ENCODE measurements at places on chromosomes 1 and 21.

DNA sequence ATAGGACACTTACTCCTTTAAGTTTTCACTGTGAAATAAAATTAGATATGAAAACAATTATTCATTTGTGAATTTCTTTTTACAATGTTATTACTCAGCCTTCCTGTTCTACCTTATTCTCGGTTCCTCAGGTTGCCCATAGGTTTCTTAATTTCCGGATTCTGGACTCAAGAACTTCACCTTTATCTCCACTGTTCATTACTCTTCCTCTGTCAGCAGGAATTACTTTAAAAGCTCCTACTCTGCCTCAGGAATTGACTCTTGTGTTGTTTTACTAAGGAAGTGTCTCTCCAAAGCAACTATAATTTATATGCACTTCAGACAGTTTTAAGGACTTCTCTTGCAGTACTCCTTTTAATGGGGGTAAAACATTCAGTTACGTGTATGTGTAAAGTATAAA, 123.8 kb downstream of the OSBPL9 start:
- no peak for DNase-seq

- DNase-seq: peak; percentile 93
Measured at GRCh38 chr1:109620841-109621286, 1.2 kb downstream of the AMPD2 start.

GRCh38 chr1:191760016-191760415, 398.2 kb upstream of the RGS18 start:
- no peak for DNase-seq

- no peak for DNase-seq
Measured at GRCh38 chr1:216045400-216045799, 377.8 kb downstream of the USH2A start.

DNA sequence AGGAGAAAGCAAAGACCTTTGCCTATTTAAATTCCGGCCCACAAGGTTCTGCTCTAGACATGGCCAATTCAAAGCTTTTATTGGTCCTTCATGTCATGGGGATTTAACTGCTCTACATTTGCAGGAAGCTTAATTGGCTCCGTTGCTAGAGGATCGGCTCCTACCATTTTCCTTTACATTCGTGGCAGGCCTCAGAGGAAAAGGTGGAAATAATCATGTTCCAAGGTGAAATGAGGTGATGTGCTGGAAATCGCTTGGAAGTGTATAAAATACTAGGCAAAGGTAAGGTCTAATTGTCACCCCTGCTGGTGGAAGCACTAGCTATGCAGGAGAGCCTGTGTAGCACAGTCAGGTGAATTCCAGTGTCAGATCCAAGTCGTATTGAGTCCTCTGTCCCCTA, 55.5 kb downstream of the ATP1A1 start:
- no peak for DNase-seq

- DNase-seq: no peak
Measured at GRCh38 chr1:24990779-24991641, 60.9 kb upstream of the RUNX3 start.

DNA sequence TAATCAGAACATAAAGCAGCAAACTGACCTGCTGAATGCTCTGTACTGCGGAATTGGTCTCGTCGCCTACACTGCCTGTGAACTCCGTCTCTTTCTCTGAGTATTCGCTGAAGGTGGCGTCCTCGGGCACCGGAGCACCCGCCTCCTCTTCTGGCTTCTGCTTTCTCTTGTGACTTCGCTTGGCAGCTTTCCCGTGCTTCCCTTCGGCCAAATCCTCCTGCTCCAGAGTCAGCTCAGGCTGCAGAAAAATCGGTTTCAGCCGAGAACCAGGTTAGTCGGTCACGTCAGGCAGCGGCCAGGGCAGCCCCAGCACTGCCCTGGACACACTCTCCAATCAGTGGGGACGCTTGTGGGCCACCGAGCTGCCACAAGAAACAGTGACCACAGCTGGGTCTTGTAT, 35.8 kb upstream of the RIPK4 start:
- DNase-seq: no peak

GRCh38 chr21:31564439-31564838, 95.1 kb upstream of the SOD1 start:
- no peak for DNase-seq

DNA sequence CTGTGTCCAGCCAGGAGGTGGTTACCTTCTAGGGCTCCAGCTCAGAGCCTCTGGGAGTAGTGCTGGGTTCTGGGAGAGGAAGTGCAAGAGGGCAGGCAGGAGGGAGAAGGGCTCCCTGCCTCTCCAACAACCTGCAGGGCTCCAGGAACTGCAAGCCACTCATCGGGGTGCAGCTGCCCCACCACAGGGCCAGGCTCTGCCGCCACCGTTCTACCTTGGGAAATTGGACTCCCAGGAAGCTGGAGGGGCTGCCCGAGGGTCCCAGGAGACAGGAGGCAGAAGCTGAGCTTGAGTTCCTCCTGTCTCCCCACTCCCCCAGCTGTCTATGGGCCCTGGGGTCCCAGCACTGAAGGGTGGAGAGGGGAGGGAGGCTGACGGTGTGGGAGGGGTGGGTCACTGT, 7.4 kb upstream of the PRDM16 start:
- no peak for DNase-seq

DNA sequence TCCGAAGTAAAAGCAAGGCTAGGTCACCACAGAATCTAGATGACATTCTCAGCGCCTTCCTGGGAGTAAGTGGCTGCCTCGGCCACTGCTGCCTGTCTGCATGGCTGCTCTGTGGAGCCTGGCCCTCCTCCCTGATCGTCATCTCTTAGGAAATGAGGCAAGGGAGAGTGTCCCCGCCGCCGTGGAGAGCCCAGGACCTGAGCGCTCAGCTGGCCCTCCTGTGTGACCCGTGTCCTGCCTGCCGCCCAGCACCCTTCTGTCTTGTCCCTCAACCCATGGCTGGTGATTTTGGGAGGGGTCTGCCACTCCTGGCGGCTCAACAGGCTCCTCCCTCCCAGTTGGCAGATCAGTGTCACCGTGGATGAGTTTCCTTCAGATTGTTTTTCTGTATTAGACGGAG, 156.4 kb upstream of the COL6A1 start:
- DNase-seq: no peak

DNA sequence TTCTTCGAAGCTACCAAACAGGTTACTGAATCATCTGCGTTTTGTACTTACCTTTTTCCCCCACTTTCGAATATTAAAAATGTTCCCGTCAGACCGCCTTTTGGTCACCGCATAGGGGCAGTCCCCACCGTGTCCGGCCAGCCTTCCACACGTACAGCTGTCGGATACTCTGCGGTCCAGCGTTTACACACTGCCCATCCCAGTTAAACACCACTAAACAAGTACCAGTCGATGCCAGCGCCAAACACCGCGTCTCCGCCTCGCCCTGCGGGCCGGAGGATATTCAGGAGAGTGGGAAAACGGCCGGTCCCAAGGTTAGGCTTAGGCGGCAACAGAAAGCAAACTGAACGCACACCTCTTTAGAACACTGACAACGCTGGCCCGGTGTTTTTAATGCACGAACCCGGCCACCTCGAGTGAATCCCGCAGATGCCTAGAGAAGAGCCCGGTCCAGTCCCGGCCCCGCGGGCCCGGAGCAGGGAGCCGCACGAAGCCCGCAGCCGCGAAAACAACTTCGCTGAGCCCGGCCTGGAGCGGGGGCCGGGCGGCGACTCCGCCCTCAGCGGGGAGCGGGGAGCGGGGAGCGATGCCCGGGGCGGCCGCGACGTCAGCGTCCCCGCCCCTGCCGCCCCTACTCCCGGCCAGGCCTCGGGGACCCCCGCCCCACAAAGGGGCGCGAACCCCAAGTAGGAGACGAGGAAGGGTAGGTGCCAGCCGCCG, 730 bp upstream of the PHF13 start:
- DNase-seq: no peak

- no peak for DNase-seq
Measured at GRCh38 chr21:35438643-35439404, 389.7 kb upstream of the RUNX1 start.

GRCh38 chr1:181777812-181778211, 283.7 kb downstream of the ZNF648 start:
- DNase-seq: no peak

DNA sequence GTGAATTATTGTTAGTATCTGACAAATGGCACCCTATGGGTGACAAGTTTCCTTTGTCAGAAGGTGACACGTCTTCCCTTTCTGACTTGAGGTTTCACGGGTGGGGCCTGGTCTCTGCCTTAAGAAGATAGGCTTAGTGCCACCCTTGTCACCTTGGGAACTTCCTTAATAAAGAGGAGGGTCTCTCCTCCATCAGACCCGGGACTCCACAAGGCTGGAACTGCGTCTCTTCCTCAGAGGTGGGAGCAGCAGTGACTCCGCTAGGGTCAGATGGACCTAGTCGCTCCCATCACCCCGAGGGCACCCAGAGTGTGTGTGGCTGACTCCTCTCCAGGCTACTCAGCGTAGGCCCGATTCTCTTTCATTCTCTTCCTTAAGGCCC, 774 bp upstream of the WDTC1 start:
- peak; percentile 10 for DNase-seq

GRCh38 chr1:97693601-97694000, 227.2 kb downstream of the DPYD start:
- DNase-seq: no peak

- no peak for DNase-seq
Measured at GRCh38 chr1:174818014-174818616, 181.6 kb upstream of the CACYBP start.

DNA sequence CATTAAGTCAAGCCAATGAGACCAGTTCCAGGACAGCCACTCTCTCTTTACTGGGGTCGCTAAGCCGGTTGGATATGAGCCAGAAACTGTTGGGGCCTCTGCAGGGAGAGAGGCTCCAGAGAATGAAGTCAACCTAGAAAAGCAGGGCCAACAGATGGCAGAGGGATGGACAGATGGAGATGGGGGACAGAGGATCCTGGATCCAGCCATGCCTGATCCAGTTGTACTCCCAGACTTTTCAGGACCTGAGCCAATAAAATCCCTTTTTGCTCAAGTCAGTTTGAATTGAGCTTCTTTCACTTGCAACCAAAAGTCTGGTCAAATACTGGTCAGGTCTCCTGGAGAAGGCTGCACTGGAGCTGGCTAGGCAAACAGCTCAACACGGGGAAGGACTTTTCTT, 2.2 kb downstream of the DHCR24 start:
- DNase-seq: no peak

- DNase-seq: no peak
Measured at GRCh38 chr21:41432562-41433460, 6.8 kb downstream of the MX1 start.

GRCh38 chr21:15823486-15824150, 93.8 kb downstream of the USP25 start:
- DNase-seq: no peak

- DNase-seq: no peak
Measured at GRCh38 chr1:19262047-19262446, 10.4 kb downstream of the MRTO4 start.

All from activated CD4-positive, CD25-positive, alpha-beta regulatory T cell treated with anti-CD3 and anti-CD28 coated beads, Interleukin-2, amount 50 U/mL, for 16 hours (primary cell).